Aorta (tissue), 5 donors: ENCODE measurements at places on chromosomes 5 and 9.

DNA sequence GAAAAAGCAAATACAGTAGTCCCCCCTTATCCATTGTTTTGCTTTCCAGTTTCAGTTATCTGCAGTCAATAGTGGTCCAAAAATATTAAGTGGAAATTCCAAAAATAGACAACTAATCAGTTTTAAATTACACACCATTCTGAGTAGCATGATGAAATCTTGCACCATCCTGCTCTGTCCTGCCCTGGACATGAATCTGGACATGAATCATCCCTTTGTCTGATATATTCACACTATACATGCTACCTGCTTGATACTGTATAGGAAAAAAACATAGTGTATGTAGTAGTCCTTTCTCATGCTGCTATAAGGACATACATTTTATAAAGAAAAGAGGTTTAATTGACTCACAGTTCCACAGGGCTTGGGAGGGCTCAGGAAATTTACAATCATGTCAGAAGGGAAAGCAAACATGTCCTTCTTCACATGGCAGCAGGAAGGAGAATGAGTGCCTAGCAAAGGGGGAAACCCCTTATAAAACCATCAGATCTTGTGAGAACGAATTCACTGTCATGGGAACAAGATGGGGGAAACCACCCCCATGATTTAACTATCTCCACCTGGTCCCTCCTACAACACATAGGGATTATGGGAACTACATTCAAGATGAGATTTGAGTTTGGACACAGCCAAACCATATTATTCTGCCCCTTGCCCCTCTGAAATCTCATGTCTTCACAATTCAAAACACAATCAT, 153.9 kb downstream of the ARRDC3 start:
- no peak for DNase-seq

DNA sequence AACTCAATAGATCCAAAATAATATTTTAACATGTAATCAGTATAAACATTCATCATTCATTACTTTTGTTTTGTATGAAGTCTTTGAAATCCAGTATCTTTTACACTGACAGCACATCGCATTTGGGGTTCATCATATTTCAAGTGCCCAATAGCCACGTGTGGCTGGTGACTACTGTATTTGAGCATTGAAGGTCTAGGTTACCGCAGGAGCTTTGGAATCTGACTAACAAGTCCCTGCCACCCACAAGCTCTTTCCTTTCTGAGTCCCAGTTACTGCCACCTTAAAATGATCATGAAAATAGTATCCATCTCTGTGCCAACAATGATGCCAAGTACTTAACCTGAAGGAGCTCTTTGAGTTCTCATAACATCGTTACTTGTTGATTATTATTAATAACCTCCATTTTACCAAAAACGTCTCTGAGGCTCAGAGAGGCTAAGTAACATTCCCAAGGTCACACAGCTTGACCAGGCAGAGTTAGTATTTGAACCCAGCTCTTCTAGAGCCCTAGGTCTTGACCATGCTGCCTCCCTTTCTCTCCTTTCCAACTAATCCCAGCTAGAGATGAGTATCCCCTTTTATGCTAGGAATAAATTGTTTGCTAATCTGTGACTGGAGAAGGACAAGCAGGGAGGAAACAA, 24.2 kb downstream of the ARHGEF37 start:
- DNase-seq = no peak

DNA sequence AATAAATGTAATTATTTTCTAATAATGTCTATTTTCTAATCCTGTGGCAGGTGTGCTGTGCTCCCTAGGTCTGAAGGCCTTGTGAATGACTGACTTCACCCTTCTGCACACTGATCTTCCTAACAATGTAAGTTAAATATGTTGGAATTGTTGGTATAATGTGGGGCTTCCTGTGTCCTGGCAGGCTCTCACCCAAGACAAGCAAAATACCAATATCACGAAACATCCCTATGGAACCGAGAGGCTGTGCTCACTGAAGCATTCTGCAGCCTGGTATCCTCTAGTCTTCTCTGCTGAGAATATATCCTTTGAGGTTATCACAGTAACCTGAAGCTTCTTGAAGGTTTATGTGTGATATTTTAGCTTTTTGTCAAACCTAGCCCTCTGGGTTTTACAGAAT, 159.4 kb downstream of the GABRB2 start:
- no peak for DNase-seq

DNA sequence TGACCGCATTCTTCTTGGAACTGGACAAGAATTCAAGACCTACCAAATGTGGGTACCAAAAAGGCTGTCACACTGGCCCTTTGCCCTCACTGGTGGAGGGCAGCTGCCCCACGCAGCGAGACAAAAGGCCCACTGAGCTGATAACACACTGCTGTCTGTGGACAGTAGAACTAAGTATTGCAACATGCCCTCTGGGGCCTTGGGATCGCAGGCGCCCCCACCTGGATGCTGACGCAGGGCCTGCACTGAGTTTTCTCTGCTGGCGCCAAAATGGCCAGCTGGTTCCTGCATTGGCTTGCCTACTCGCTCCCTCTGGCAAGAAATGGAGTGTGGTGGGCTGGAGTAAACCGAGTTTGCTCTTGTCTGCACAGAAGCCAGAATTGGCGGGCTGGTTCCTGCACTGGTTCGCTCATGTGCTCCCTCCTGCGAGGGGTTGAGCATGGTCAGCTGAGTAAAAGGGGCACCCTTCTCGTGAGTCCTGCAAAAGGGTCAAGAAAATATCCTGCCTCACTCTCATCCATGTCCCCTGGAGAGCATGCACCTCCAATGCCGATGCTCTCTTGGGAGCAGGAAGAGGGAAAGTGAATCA, 55.7 kb downstream of the NXNL2 start:
- no peak for DNase-seq

DNA sequence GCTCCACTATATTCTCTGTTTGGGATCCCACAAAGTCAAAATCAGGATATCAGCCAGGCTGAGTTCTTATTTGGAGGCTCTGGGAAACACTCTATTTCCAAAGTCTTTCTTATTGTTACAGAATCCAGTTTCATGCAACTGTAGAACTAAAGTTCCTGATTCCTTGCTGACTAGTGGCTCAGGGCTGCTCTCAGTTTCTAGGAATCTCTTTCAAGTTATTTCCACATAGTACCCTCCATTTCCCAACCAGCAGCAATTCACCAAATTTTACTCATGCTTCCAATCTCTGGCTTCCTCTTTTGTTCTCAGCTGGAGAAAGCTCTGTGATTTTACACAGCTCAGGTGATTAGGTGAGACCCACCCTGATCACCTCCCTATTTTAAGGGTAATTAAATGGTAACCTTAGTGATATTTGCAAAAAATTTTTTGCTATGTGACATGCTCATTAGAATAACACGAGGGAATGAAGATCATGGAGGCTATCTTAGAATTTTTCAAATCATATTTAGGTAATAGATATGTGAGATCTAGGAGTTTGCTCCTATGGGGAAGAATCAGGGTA, 794.9 kb upstream of the ARRDC3 start:
- DNase-seq = no peak

GRCh38 chr9:4192450-4192849, 107.4 kb downstream of the GLIS3 start:
- DNase-seq = no peak

DNA sequence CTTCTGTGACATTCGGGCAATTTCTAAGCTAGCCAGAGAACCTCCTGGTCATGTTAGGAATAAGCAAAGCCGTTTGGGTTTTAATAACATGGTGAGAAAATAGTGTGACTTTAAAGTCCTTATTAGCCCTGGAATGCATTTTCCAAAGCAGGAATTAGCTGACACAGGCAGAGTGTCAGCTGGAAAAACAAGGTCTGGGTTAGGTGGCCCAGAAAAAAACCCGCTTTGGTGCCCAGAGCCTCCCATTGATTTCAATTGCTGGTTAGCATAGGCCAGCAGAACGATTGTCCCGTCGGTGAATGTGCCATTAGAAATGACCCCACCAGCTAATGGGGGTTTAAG, 62.1 kb upstream of the CPEB4 start:
- DNase-seq = no peak

DNA sequence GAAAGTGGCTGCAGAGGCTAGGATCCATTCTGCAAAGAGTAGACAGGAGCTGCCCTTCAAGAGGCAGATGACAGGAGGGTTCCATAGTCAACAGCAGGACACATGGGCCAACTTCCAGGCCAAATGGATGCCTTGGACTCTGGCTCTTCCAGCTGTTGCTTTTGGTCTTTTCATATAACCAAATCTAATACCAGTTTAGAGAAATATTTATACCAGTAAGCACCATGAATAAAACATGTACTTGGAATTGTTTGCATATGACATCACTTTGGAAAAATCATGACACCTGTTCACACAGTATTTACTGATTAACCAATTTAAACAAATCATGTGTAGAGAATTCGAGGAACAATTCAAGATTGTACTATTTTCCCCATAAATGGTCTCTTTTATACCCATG, 481.3 kb downstream of the DMRT2 start:
- DNase-seq = no peak

- no peak for DNase-seq
These were observed 94.2 kb downstream of the PAX5 start for GRCh38 chr9:36939655-36940499.

DNA sequence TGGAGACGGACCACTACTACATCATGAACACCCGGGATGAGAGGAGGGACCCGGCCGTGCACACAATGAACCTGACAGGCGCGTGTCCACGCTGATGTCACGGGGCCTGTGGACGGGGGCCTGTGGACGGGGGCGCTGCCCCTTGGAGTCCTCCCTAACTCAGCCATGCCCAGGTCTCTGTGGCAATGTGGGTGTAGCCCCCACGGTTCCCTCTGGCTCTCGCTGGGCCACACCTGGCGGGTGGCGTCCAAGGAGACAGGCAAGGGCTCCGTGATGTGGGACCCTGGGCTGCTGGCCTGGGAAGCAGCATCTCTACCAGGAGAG, 22.1 kb downstream of the PAEP start:
- no peak for DNase-seq
